ENCODE measurements at places on chromosomes 12 and 14. TPM values are rescaled to one million over a fixed set of nuclear protein-coding genes. Genes with fewer than 3 reads are reported as not detected.

GRCh38 chr14:68089146-68089731 lies 269.7 kb downstream of the RAD51B start:
- peak; percentile 49 for ATAC-seq

CCDC177 gene
- total RNA-seq: not detected

DNA sequence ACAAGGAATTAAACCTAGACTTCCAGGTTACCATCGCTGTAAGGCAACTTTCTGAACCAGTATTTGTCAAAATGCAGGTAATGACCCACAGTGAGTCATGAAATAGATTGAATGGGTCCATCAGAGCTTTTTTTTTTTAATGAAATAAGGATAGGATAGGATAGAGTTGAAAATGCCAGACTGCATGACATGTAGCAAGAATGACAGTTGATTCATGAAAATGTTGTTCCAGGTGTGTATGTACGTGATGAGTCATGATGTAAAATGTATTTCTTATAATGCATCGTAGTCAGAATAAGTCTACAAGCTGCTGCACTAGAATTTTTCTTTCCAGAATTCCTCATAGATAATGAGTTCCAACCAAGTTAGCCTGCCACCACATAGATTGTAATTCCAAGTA lies 184.4 kb upstream of the BCL2L14 start:
- ATAC-seq: no peak

GRCh38 chr12:108442067-108442466 lies 73.0 kb upstream of the FICD start:
- ATAC-seq: no peak

NTF3 gene
- total RNA-seq: not detected

NCAPD2 gene
- total RNA-seq: 176 TPM

GRCh38 chr12:46385438-46385837 lies 12.9 kb upstream of the SLC38A2 start:
- no peak for ATAC-seq

GRCh38 chr14:103314496-103315277 lies 19.4 kb upstream of the EIF5 start:
- ATAC-seq: no peak

- ATAC-seq: no peak
Measured at GRCh38 chr14:44135972-44136371, 371.1 kb downstream of the FSCB start.

DNA sequence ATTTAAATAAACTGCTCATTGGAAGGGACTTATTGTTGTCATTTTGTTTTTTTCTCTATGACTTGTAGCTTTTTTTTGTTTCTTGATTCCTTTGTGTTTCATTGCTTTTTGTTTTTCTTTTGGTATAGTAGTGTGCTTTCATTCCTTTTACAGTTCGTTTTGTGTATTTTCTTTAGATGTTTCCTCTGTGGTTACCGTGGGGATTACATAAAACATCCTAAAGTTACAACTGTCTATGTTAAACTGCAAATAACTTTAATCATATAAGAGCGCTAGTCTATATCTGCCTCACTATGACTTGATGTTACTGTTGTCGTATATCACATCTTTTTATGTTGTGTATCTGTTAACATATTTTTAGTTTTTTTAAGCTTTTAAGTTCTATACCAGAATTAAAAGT lies 86.9 kb downstream of the ATF7IP start:
- no peak for ATAC-seq

GPX2 gene
- total RNA-seq: not detected

GRCh38 chr12:76702946-76703345 lies 61.0 kb upstream of the ZDHHC17 start:
- no peak for ATAC-seq

GRCh38 chr14:66293533-66294105 lies 192.6 kb upstream of the CCDC196 start:
- no peak for ATAC-seq

KRT2 gene
- total RNA-seq: not detected

RDH12 gene
- total RNA-seq: not detected

DNA sequence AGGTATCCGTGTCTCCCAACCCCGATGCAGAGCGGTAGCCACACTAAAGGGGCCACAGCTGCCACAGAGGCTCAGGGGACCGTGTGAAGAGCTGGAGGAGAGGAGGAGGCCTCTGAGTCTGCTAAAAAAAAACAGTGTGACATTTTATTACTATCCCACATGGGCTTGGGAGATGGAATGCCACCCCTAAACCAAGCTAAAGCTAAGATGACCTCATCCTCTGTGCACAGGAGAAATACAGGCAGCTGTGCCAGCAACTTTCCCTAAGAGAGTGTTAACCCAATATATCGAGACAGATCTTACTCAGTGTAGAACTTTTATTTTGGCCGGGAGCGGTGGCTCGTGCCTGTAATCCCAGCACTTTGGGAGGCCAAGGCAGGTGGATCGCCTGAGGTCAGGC lies 18.0 kb downstream of the BCL2L14 start:
- ATAC-seq: no peak

NAA30 gene
- 12.5 TPM for total RNA-seq

- no peak for ATAC-seq
Measured at GRCh38 chr12:124698211-124698997, 131.0 kb upstream of the NCOR2 start.

KLRC3 gene
- not detected for total RNA-seq

DNA sequence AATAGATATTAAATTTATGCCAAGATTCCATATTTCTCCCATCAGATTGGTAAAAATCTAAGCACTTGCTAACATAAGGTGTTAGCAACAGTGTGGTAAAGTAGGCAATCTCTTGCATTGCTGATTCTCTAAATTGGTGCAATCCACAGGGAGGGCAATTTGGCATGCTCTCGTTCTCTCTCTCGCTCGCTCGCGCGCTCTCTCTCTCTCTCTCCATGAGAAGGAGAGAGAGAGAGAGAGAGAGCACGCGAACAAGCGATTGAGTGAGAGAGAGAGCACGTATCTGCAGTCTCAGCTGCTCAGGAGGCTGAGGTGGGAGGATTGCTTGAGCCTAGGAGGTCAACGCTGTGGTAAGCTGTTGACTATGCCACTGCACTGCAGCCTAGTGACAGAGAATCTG lies 25.9 kb downstream of the PSEN1 start:
- no peak for ATAC-seq

- no peak for ATAC-seq
Measured at GRCh38 chr12:27812502-27812901, 32.5 kb upstream of the MANSC4 start.

- no peak for ATAC-seq
Measured at GRCh38 chr14:73243341-73243740, 6.0 kb downstream of the PAPLN start.

SLC7A8 gene
- total RNA-seq: 0.61 TPM

IGFBP6 gene
- total RNA-seq: 0.45 TPM

DNA sequence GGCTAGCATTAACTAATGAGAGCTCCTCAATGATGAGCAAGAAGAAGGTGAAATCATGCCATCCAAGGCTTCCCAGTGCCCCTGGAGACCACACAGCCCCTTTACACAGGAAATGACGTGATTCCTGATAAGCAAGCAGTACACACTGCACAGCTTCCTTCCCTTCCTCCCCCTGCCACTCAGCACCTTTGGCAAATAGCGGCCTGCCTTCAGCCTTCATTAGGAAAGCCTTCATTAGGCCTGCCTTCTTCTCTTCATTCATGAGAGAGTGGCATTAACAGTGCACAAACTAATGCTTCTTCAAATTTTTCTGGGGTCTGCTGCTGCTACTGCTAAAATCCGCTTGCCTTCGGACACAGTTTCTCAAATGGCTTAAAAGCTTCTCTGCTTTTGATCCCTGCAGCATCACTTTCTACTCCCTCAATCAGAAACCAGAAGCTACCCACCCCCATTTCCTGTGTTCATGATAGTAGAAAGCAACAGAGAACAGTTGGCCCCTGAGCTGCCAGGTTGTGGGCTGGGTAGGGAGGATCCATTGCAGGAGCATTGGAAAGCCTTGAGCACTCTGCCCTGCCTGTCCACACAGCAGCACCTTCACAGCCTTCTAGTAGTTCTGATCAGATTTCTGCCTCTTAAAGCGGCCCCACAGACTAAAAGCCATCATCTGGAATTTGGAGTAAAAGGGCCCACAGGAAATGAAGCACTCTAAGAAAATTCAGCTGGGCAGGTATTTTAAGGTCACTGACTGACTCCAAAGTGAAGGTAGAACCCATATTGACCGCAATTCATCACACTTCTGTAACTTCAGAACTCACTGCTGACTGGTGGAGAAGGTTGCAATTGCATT lies 103.8 kb upstream of the ETV6 start:
- ATAC-seq: peak; percentile 87

DNA sequence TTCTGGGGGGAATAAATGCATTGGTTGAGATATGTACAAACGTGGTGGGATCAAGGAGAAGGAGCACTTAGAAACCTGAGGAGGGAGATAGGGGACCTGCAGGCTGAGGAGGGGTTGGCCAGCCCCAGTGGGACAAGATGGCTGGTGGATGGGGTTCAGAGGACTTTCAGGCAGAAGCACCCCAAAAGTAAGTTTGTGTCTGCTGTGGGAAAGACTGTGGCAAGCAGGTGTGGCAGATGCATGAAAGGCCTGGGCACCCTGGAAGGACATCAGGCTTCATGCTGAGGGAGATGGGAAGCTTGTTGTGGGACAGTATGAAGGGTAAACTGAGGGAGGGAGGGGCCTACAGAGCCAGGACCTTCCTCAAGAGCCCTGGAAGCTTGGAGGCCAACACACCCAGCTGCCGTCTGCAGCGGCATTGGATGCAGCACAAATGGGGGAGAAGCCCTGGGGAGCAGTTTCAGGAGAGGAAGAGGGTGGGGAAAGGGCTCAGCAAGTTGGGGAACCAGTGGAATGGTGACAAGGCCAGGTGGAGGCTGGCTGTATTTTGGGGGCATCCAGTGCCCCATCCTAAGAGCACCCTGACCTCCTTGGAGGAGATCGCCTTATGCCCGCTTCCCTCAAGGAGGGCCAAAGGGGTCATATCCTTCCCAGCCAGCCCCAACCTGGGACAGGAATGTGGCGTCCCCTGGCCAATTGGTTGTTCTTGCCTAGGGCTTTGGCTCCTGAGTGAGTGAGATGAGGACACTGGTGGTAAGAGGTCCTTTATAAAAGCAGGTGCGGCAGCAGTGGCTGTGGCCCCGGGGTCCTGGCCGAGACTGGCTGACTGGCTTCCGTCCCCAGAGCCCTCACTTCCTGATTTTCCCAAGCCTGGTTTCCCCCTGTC lies 20.7 kb downstream of the NFKBIA start:
- ATAC-seq: no peak

TMEM263 gene
- total RNA-seq: 40.9 TPM

GRCh38 chr12:56315622-56316473 lies at the start of gene CNPY2:
CNPY2 (minus strand) TSS chr12:56315988; CDS start chr12:56315217, 771 bp downstream.
- ATAC-seq: peak; percentile 88

DNA sequence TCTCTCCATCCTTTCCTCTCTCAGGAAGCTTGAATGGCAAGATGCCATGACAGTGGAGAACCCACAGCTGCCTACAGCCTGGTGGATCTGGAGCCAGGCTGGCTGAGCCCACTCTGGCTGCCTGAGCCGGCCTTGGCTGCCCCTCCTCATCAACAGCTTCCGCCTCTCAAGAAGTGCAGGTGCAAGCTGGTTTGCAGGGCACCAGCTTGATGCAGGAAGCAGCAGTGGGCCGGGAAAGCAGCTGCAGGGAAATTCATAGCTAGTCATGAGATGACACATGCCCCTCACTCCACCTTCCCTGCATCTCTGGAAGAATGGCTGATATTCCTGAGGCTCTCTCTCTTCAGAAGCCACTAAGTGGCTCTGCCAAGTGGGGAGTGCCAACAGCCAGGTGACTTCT lies 289.1 kb downstream of the RPS29 start:
- no peak for ATAC-seq

DNA sequence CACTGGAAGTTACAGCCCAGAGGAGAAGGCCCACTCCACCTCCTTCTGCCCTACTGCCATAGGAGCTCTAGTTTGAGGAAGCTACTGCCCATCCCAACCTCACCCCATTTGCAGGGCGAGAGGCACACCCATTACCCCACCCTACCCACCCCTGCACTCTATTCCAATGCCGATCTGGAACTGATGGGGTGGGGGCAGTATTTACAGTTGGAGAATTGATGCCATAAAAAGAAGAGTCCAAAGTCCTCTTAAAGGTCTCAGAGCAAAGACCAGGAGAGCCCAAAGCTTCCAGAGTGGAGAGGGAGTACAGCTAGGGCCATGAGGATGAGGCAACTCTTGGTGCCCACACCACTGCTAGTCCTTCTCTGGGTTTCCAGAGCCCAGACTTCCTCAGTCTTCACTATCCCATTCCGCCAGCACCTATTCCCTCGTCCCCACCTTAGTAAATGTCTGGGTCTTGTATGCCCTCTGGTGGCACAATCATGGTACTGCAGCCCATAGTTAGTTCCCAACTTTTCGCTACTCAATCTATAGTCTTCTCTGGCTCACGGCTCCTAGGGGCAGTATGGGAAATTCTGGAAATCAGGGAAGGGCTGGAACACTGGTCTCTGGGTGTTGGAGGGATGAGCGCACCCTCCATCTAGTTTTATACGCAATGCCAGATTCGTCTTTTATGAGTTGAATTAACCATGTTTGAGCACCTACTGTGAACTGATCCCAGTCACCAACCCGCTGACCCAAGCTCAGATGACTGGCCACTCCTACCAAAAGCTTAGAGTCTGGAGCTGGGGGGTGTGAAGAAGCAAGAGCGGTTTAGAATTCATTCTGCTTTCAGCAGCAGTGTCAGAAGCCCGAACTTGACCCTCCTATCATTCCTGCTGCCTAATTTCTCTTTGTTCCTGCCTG lies 6.9 kb upstream of the ADCY6 start:
- ATAC-seq: peak; percentile 73

DNA sequence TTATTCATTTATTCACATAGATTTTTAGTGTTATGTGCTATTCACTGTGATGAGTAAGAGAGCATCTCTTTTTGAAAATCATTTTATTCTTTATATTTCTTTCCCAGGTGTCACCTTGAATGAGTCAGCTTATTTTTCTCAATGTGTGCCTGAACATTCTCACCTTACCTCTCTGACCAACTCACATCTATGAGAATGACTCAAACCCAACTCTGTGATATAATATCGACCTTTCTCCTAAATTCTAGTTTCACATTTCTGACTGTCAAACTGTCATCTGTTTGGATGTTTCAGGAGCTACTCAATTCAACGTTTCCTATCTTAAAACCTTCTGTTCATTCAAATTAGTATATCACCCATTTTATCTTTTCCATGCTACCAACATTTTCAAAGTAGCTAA lies 630.8 kb downstream of the RERGL start:
- no peak for ATAC-seq

GRCh38 chr12:4201333-4202100 lies 72.0 kb upstream of the CCND2 start:
- ATAC-seq: no peak

GRCh38 chr12:27802511-27802910 lies 22.5 kb upstream of the MANSC4 start:
- ATAC-seq: peak; percentile 72

GRCh38 chr12:32533971-32534590 lies 134.7 kb downstream of the FGD4 start:
- no peak for ATAC-seq

- peak; percentile 91 for ATAC-seq
Measured at GRCh38 chr12:108950991-108951739, 69.7 kb downstream of the SVOP start.

- no peak for ATAC-seq
Measured at GRCh38 chr12:113409462-113410124, 5.9 kb upstream of the SDS start.

SLC38A4 gene
- total RNA-seq: 0.06 TPM

GRCh38 chr14:75427482-75428229 lies at the start of gene JDP2:
JDP2 (plus strand) TSS chr14:75428022; CDS start chr14:75437921, 9,899 bp downstream.
- peak; percentile 41 for ATAC-seq

DDX51 gene
- 44.5 TPM for total RNA-seq

All from activated T-helper 17 cell treated with anti-CD3 and anti-CD28 coated beads, Interleukin-2, amount 50 U/mL, for 72 hours (primary cell).